ENCODE measurements at places on chromosomes 7 and 10. TPM values are rescaled to one million over a fixed set of nuclear protein-coding genes. Genes with fewer than 3 reads are reported as not detected.

IDI2 gene
- total RNA-seq, result 0.24 TPM

DNA sequence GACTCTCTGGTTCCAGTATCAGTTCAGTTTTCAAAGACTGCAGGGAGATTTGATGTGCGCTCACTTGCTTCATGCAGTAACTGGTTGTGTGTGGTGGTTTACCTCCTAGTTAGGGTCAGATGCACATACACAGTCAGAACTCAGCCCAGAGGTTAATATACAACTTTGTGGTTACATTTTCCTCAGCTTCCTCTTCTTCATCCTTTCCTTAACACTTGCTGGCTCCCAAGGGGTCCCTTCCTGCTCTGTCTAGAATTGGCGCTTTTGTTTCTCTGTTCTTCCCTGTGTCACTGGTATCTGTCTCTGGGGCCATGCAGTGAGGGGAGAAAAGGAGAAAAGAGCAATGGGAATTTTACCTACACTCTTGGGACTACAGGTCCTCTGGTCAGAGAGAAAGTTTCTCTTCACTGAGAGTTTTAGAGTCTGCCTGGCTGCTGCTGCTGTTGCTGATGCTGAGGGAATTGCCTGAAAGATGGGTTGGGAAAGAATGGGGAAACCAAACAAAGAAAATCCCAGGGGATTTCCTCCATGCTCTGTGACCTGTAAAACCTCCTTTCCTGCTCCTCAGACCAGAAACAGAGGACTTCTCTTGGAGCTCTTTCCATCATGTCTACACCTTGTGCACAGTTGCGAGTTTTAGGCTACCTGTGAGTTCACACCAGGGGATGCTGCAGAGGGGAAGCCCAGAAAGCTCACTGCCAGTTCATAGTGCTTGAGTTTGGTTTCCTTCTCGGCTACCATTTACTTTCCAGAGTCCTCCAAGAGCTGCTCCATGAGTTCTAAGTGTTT lies 74.6 kb downstream of the WDFY4 start:
- no peak overlapping the region for H3K27ac ChIP-seq
- no peaks in the 10 kb centered on the region for H3K36me3 ChIP-seq
- H3K4me1 ChIP-seq, result no peaks in the 10 kb centered on the region
- H3K4me3 ChIP-seq, result no peak overlapping the region

ASB15 gene
- 18.6 TPM for total RNA-seq

GRCh38 chr10:122864901-122865300 lies 14.5 kb downstream of the FAM24B start:
- H3K27me3 ChIP-seq, result no peaks in the 10 kb centered on the region
- H3K27ac ChIP-seq, result no peak overlapping the region
- no peak for DNase-seq
- no peak overlapping the region for H3K4me3 ChIP-seq
- no peaks in the 10 kb centered on the region for H3K36me3 ChIP-seq
- no peaks in the 10 kb centered on the region for H3K4me1 ChIP-seq

- no peak for DNase-seq
- no peaks in the 10 kb centered on the region for H3K4me1 ChIP-seq
- no peaks in the 10 kb centered on the region for H3K27me3 ChIP-seq
- H3K4me3 ChIP-seq, result no peak overlapping the region
- H3K36me3 ChIP-seq, result no peaks in the 10 kb centered on the region
These were observed 337.1 kb upstream of the AKR1E2 start for GRCh38 chr10:4488904-4489303.

DNA sequence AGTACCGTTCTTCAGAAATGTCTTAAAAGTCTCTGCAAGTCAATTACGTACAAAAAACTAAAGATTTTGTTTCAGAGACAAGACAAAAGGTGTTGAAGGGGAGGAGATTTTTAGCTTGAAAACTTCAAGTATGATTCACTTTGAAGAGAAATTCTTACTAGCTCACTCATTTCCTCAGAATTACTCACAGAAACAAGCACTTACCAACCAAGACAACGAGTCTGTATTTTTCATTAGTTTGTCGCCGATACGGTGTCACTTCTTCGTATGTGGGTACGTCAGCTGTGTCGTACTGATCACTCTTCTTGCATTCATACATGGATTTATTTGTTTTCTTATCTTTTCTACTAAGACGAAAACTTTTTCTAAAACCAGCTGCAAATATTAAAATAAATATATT lies 90.6 kb upstream of the ODAD2 start:
- H3K27ac ChIP-seq, result no peak overlapping the region
- DNase-seq, result no peak
- H3K27me3 ChIP-seq, result no peaks in the 10 kb centered on the region
- H3K36me3 ChIP-seq, result no peaks in the 10 kb centered on the region
- no peak overlapping the region for H3K4me3 ChIP-seq

GRCh38 chr10:94602729-94603515 lies 57.3 kb downstream of the HELLS start:
- no peaks in the 10 kb centered on the region for H3K27me3 ChIP-seq
- no peaks in the 10 kb centered on the region for H3K36me3 ChIP-seq
- H3K27ac ChIP-seq, result no peak overlapping the region
- H3K4me3 ChIP-seq, result no peak overlapping the region

GRCh38 chr10:83122336-83122735 lies 1017.0 kb upstream of the GHITM start:
- H3K27ac ChIP-seq, result no peak overlapping the region
- no peak overlapping the region for H3K4me3 ChIP-seq
- no peaks in the 10 kb centered on the region for H3K36me3 ChIP-seq
- DNase-seq, result no peak
- H3K27me3 ChIP-seq, result no peaks in the 10 kb centered on the region

GRCh38 chr7:80481196-80481884 lies 30.5 kb downstream of the GNAT3 start:
- H3K4me1 ChIP-seq, result no peaks in the 10 kb centered on the region
- H3K36me3 ChIP-seq, result no peaks in the 10 kb centered on the region
- no peak overlapping the region for H3K4me3 ChIP-seq
- H3K27me3 ChIP-seq, result no peaks in the 10 kb centered on the region

GRCh38 chr7:121797657-121798452 lies 75.1 kb upstream of the PTPRZ1 start:
- no peaks in the 10 kb centered on the region for H3K36me3 ChIP-seq
- no peak overlapping the region for H3K4me3 ChIP-seq
- no peak for DNase-seq
- no peak overlapping the region for H3K27ac ChIP-seq

- no peak overlapping the region for H3K4me3 ChIP-seq
- DNase-seq, result no peak
- H3K27me3 ChIP-seq, result no peaks in the 10 kb centered on the region
- H3K36me3 ChIP-seq, result no peaks in the 10 kb centered on the region
- H3K27ac ChIP-seq, result no peak overlapping the region
- H3K4me1 ChIP-seq, result no peaks in the 10 kb centered on the region
These were observed 7.5 kb downstream of the CYP2W1 start for GRCh38 chr7:990352-990932.

DNA sequence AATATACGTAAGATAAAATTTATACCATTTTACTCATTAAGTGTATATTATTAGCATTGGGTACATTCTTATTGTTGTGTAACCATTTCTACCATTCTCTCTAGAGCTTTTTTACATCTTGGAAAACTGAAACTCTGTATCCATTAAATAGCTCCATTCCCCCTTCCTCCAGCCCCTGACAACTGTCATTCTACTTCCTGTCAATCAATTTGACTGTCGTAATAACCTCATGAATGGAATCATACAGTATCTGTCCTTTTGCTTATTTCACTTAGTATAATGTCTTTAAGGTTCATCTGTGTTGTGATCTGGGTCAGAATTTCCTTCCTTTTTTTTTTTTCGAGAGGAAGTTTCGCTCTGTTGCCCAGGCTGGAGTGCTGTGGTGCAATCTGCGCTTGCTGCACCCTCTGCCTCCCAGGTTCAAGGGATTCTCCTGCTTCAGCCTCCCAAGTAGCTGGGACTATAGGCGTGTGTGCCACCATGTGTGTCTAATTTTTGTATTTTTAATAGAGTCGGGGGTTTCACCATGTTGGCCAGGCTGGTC lies 15.6 kb downstream of the ZRANB1 start:
- no peaks in the 10 kb centered on the region for H3K27me3 ChIP-seq
- DNase-seq, result no peak
- no peaks in the 10 kb centered on the region for H3K4me1 ChIP-seq

MBL2 gene
- total RNA-seq, result not detected

DNA sequence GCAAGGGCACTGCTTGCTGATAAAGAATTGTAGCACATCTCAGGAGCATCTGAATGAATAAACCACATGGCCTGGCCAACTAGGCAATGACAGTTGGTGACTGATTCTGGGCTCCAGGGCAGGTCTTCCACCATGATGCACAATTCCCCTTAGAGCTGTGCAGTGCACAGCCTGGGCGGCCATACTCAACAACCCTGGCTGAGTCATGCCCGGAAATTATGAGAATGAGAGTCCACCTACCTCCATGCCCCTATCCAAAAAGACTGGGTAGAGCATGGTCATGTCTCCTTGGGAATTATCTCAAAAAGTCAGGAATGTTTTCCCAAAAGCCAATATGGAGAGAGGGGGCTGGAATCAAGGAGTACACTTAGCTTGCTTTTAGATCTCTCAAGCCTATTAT lies 425.6 kb downstream of the PLXNA4 start:
- H3K27me3 ChIP-seq, result no peaks in the 10 kb centered on the region
- no peaks in the 10 kb centered on the region for H3K36me3 ChIP-seq
- DNase-seq, result no peak
- H3K4me3 ChIP-seq, result no peak overlapping the region
- no peak overlapping the region for H3K27ac ChIP-seq
- no peaks in the 10 kb centered on the region for H3K4me1 ChIP-seq

- peak; percentile 80 for DNase-seq
- H3K36me3 ChIP-seq, result no peaks in the 10 kb centered on the region
- peak overlapping the region; percentile 39 for H3K27ac ChIP-seq
- no peaks in the 10 kb centered on the region for H3K27me3 ChIP-seq
These were observed 327.3 kb upstream of the NRP1 start for GRCh38 chr10:33661580-33662336.

RHOBTB1 gene
- total RNA-seq, result 13.2 TPM

DNA sequence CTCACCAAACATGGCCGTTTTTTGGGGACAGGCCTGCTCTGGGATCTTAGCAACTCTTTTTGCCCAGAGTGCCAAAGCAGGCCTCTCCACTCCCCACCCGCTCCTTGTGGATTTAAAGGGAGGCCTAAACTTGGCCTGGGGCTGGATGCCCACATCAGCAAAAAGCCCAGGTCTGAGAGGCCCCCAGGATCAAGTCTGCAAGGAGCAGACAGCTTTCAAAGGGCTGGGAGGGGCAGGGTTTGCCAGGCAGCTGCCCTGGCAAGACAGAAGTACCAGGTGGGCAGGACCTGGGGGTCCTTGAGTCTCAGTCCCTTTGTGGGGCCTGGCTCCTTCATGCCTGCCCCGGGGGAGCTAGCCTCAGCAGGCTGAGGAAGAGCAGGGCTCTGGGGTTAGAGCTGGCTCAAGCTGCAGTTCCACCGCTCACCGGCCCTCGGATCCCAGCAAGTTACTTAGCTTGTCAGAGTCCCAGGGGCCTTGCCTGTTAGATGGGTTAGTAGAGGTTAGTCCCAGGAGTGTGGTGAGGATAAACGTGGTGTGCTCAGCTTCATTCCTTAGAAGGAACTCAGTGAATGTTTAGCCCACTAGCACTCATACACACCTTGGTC lies 56.2 kb downstream of the ARHGAP22 start:
- no peak overlapping the region for H3K27ac ChIP-seq
- no peaks in the 10 kb centered on the region for H3K27me3 ChIP-seq
- H3K4me1 ChIP-seq, result peaks cover 9% of the 10 kb centered on the region
- no peak overlapping the region for H3K4me3 ChIP-seq
- no peak for DNase-seq

PRSS37 gene
- not detected for total RNA-seq

AKR1C4 gene
- total RNA-seq, result not detected

- DNase-seq, result no peak
- H3K27me3 ChIP-seq, result no peaks in the 10 kb centered on the region
- peaks cover 31% of the 10 kb centered on the region for H3K4me1 ChIP-seq
- H3K36me3 ChIP-seq, result no peaks in the 10 kb centered on the region
- peak overlapping the region; percentile 94 for H3K27ac ChIP-seq
These were observed 23.7 kb upstream of the ITGB1 start for GRCh38 chr10:32981760-32982159.

DNA sequence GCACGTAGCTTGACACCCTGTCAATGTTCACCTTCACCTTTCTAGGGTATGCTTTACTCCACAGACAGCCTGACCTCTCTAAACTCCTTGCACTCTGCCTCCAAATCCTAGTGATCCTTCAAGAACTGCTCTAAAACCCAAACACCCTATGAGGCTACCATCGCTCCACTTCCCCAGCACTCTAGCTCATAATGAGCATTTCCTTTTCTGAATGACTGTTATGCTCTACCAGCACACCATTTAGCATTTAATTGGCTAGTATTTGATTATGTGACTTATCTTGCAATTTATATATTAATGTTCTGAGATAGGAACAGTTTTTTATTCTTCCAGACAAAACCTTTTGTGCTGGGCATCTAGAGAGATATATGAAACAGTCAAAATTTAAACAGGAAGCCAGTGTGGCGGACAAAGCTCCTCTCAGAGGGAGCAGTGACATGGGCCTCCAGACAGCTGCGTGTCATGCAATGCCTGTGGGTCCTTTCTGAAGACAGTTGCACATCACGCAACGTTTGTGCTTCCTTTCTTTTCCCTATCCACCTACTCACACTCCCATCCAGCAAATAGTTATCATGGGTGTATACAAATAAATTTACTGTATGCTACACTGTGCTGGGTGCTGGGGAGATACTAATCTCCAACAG lies 86.3 kb downstream of the ALOX5 start:
- no peak overlapping the region for H3K4me3 ChIP-seq
- DNase-seq, result no peak
- H3K36me3 ChIP-seq, result peaks cover 31% of the 10 kb centered on the region
- peaks cover 23% of the 10 kb centered on the region for H3K4me1 ChIP-seq
